H9 (cell line): ENCODE measurements at places on chromosomes 2 and 18. TPM values are rescaled to one million over a fixed set of nuclear protein-coding genes. Genes with fewer than 3 reads are reported as not detected.

- peaks cover 11% of the 10 kb centered on the region; the same call in 1 of the 2 replicates for H3K27me3 ChIP-seq
- no peak for DNase-seq
- H3K4me1 ChIP-seq, result peaks cover 4% of the 10 kb centered on the region; the same call in 1 of the 2 replicates
- H3K36me3 ChIP-seq, result no peaks in the 10 kb centered on the region
- no peak overlapping the region for H3K4me3 ChIP-seq
These were observed 93.9 kb downstream of the INHBB start for GRCh38 chr2:120439637-120440384.

The SNED1 gene
- 1.8 and 2.5 TPM in 2 replicates for total RNA-seq

DNA sequence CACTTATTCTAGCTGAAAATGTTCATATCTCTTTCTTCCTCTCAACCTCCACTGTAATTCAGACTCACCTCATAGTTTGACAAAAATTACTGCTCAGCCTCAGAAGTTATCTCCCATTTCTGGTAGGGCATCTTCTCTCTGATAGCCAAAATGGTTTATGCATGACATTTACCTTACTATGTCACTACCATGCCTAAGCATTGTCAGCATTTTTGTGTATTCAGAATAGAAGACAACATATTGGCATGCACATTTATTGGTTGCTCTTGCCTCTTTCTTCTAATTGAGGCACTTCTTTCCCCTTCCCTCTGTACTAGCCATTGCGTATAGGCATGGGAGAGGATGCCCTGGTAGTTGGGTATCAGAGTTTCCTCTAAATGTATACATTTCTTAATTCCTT lies 406.1 kb upstream of the DCC start:
- H3K27me3 ChIP-seq, result no peaks in the 10 kb centered on the region
- H3K4me3 ChIP-seq, result no peak overlapping the region
- H3K36me3 ChIP-seq, result peaks cover 14% of the 10 kb centered on the region
- H3K4me1 ChIP-seq, result no peaks in the 10 kb centered on the region

The MPV17 gene
- total RNA-seq, result 55.4 and 59.4 TPM in 2 replicates

- no peaks in the 10 kb centered on the region for H3K27me3 ChIP-seq
- DNase-seq, result peak; percentile 64
- H3K27ac ChIP-seq, result no peak overlapping the region
- peaks cover 81% of the 10 kb centered on the region for H3K36me3 ChIP-seq
- H3K4me1 ChIP-seq, result no peaks in the 10 kb centered on the region
These were observed 39.9 kb downstream of the STK17B start for GRCh38 chr2:196131384-196131937.

The USP14 gene
- total RNA-seq, result 92.1 and 94.0 TPM in 2 replicates

The NCKAP1 gene
- total RNA-seq, result 99.8 and 112 TPM in 2 replicates

GRCh38 chr2:240469239-240469636 lies 33.8 kb downstream of the GPC1 start:
- no peaks in the 10 kb centered on the region; the same call in 1 of the 2 replicates for H3K27me3 ChIP-seq
- DNase-seq, result peak; percentile 40
- H3K4me3 ChIP-seq, result no peak overlapping the region
- peaks cover 8% of the 10 kb centered on the region for H3K36me3 ChIP-seq
- no peaks in the 10 kb centered on the region for H3K4me1 ChIP-seq

GRCh38 chr2:3462493-3463104 lies 56.7 kb downstream of the ADI1 start:
- no peak overlapping the region for H3K4me3 ChIP-seq
- peaks cover 8% of the 10 kb centered on the region; the same call in 2 of the 3 replicates for H3K36me3 ChIP-seq
- H3K27me3 ChIP-seq, result no peaks in the 10 kb centered on the region
- no peaks in the 10 kb centered on the region for H3K4me1 ChIP-seq
- no peak for DNase-seq

- no peak overlapping the region for H3K4me3 ChIP-seq
- no peaks in the 10 kb centered on the region for H3K27me3 ChIP-seq
- peaks cover 3% of the 10 kb centered on the region; the same call in 1 of the 2 replicates for H3K4me1 ChIP-seq
- H3K27ac ChIP-seq, result no peak overlapping the region
These were observed 246.2 kb upstream of the ID2 start for GRCh38 chr2:8435608-8436007.

The STPG4 gene
- 0.13 and 0.42 TPM in 2 replicates for total RNA-seq

The GAL3ST2 gene
- total RNA-seq, result 0.33 and 0.37 TPM in 2 replicates

GRCh38 chr2:162475661-162476060 lies 131.7 kb downstream of the GCA start:
- H3K27me3 ChIP-seq, result no peaks in the 10 kb centered on the region
- H3K4me1 ChIP-seq, result no peaks in the 10 kb centered on the region
- no peak overlapping the region for H3K27ac ChIP-seq
- no peak overlapping the region for H3K4me3 ChIP-seq

GRCh38 chr18:2087877-2088673 lies 483.2 kb downstream of the METTL4 start:
- H3K27me3 ChIP-seq, result no peaks in the 10 kb centered on the region
- H3K36me3 ChIP-seq, result no peaks in the 10 kb centered on the region
- no peak for DNase-seq
- H3K4me1 ChIP-seq, result peaks cover 3% of the 10 kb centered on the region; the same call in 1 of the 2 replicates
- no peak overlapping the region for H3K27ac ChIP-seq
- H3K4me3 ChIP-seq, result no peak overlapping the region

GRCh38 chr18:9827793-9828505 lies 57.8 kb upstream of the TXNDC2 start:
- no peak overlapping the region for H3K4me3 ChIP-seq
- no peaks in the 10 kb centered on the region for H3K27me3 ChIP-seq
- no peak overlapping the region for H3K27ac ChIP-seq
- H3K4me1 ChIP-seq, result no peaks in the 10 kb centered on the region
- DNase-seq, result no peak

- no peaks in the 10 kb centered on the region; the same call in 2 of the 3 replicates for H3K36me3 ChIP-seq
- H3K27ac ChIP-seq, result no peak overlapping the region
- no peaks in the 10 kb centered on the region for H3K27me3 ChIP-seq
- H3K4me3 ChIP-seq, result no peak overlapping the region
These were observed 12.6 kb downstream of the HYCC2 start for GRCh38 chr2:201058914-201059313.

The THSD7B gene
- 0.50 and 0.85 TPM in 2 replicates for total RNA-seq

- no peaks in the 10 kb centered on the region for H3K27me3 ChIP-seq
- no peak for DNase-seq
- no peak overlapping the region for H3K27ac ChIP-seq
- peaks cover 7% of the 10 kb centered on the region; the same call in 1 of the 2 replicates for H3K4me1 ChIP-seq
These were observed 92.1 kb downstream of the TANC1 start for GRCh38 chr2:159060518-159060917.

DNA sequence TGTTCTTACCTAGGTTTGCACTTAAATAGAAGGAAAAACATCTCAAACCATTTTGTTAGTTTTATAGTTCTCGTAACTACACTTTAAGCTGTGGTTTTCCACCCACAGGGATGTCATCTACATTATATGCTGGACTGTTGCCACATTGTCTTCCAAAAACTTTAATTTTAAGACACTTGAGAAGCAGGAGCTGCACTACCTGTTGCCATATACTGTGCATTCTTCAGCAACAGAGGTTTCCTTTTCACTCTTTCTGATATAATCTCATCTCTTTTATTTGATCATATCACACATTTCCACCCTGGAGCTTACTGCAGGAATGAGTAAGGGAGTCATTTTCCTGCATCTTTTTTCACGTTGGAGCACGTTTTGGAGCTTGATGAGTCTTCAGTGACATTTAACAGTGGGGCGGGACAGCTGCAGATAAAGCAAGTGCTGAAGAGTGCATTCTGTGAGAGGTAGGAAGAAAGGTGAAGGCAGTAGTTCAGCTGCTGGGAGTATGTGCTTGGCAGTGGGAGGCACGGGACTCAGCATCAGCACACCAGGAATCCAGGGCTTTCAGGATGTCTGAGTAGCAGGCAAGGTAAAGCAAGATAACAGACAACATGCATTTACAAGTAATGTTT lies 3.8 kb downstream of the LIMS1 start:
- H3K4me3 ChIP-seq, result no peak overlapping the region
- H3K27ac ChIP-seq, result no peak overlapping the region
- DNase-seq, result no peak
- H3K27me3 ChIP-seq, result no peaks in the 10 kb centered on the region; the same call in 1 of the 2 replicates

DNA sequence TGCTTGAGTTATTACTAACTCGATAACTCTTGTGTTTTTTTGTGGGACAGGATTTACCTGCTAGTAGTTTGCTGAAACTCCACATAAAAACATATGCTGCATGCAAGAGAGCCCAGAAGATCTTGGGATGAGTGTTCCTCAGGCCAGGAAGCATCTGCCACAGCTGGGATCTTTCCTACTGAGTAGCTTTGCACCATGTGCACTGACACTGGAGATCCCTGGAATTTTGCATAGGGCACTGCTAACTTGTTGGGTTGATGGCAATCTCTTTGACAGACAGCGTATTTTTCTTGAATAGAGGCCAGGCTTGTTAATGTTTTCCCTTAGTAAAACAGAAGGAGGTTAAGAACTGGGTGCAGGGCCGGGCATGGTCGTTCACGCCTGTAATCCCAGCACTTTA lies 808 bp upstream of the SERPINB11 start:
- H3K4me1 ChIP-seq, result no peaks in the 10 kb centered on the region
- no peak overlapping the region for H3K27ac ChIP-seq
- H3K27me3 ChIP-seq, result no peaks in the 10 kb centered on the region
- no peaks in the 10 kb centered on the region for H3K36me3 ChIP-seq
- H3K4me3 ChIP-seq, result no peak overlapping the region
- no peak for DNase-seq

DNA sequence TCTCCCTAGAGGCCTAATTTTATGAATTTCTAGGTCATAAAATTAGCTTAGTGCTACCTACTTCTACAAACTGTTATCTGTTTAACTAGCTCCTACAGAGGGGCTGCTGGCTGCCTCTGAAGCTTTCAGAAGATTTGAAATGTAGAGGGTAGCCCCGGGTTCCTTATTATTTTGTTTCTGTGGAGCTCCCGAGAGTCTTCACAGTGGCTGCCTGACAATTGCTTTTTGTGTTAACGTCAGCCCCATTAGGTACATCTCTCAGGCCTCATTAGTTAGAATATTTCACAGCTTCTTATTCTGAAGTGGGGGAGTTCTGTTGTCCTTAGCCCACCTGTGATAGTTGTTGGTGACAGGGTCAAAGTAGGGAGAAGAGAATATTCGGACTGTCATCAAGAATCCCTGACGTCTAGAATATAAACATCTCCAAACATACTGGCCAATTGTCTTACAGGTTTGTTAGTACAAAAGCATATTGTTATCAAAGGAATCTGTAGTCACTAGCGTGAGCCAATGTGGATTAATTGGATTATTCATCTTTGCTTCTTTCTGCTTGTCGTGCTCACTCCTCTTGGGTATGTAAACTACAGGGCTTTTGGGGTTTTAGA lies 77.5 kb downstream of the DIS3L2 start:
- peaks cover 34% of the 10 kb centered on the region for H3K36me3 ChIP-seq
- no peak overlapping the region for H3K4me3 ChIP-seq
- peaks cover 4% of the 10 kb centered on the region; the same call in 1 of the 2 replicates for H3K4me1 ChIP-seq
- no peaks in the 10 kb centered on the region for H3K27me3 ChIP-seq
- H3K27ac ChIP-seq, result no peak overlapping the region

- no peaks in the 10 kb centered on the region for H3K4me1 ChIP-seq
- peaks cover 2% of the 10 kb centered on the region; the same call in 1 of the 3 replicates for H3K36me3 ChIP-seq
- no peak overlapping the region for H3K4me3 ChIP-seq
- no peak overlapping the region for H3K27ac ChIP-seq
- H3K27me3 ChIP-seq, result no peaks in the 10 kb centered on the region
- no peak for DNase-seq
These were observed 594.0 kb downstream of the NUP35 start for GRCh38 chr2:183718246-183718645.

DNA sequence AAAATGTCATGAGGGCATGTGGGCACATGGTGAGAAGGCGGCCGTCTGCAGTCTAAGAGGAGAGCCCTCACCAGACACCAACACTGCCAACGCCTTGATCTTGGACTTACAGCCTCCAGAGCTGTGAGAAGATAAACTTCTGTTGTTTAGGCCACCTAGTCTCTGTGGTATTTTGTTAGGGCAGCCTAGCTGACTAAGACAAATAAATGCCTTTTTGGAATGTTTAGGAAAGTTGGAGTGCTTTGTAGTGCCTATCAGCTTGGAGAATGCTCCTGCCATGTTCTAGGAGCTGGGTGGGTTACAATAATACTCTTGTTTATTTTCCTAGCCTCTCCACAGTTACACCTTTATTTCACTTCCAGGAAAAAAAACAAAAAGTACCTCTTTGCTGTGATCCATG lies 92.0 kb downstream of the SPP2 start:
- no peak overlapping the region for H3K4me3 ChIP-seq
- H3K36me3 ChIP-seq, result no peaks in the 10 kb centered on the region
- DNase-seq, result no peak
- no peak overlapping the region for H3K27ac ChIP-seq
- no peaks in the 10 kb centered on the region for H3K4me1 ChIP-seq

GRCh38 chr18:58591286-58591685 lies 37.6 kb downstream of the ALPK2 start:
- H3K4me1 ChIP-seq, result no peaks in the 10 kb centered on the region
- no peak for DNase-seq
- no peak overlapping the region for H3K27ac ChIP-seq
- peaks cover 11% of the 10 kb centered on the region for H3K36me3 ChIP-seq
- H3K27me3 ChIP-seq, result no peaks in the 10 kb centered on the region

The AQP12B gene
- not detected in 2 replicates for total RNA-seq

The THOC1 gene
- 64.0 and 74.5 TPM in 2 replicates for total RNA-seq

The TMEM214 gene
- 53.9 and 55.3 TPM in 2 replicates for total RNA-seq

GRCh38 chr18:76102626-76103025 lies 392.4 kb downstream of the ZNF516 start:
- no peak overlapping the region for H3K4me3 ChIP-seq
- peaks cover 16% of the 10 kb centered on the region for H3K36me3 ChIP-seq
- H3K4me1 ChIP-seq, result no peaks in the 10 kb centered on the region
- no peak overlapping the region for H3K27ac ChIP-seq
- no peaks in the 10 kb centered on the region for H3K27me3 ChIP-seq

- H3K4me3 ChIP-seq, result no peak overlapping the region
- H3K36me3 ChIP-seq, result no peaks in the 10 kb centered on the region
- H3K4me1 ChIP-seq, result no peaks in the 10 kb centered on the region
- no peaks in the 10 kb centered on the region for H3K27me3 ChIP-seq
- no peak overlapping the region for H3K27ac ChIP-seq
- no peak for DNase-seq
These were observed 514.8 kb upstream of the RAB6C start for GRCh38 chr2:129464631-129465030.

- no peaks in the 10 kb centered on the region for H3K4me1 ChIP-seq
- H3K27me3 ChIP-seq, result no peaks in the 10 kb centered on the region
- H3K27ac ChIP-seq, result no peak overlapping the region
- DNase-seq, result no peak
These were observed 230.4 kb downstream of the IKZF2 start for GRCh38 chr2:212921061-212921460.

DNA sequence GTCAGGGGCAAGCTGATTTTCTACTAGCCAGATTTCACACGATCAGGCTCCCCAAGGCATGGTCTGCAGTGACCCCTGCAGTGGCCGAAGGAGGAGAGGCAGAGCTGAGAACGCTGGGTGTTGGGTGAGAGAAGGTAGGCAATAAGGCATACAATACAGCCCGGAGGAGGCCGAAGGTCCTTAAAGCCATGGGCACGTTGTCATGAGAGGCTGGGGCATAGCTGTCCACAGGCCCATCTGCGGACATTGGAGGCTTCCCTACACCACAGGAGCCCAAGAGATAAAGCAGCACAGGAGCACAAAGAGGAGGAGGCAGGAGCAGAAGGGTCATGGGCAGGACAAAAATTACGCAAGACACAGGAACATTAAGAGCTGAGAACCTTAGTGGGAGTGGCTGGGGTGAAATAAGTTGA lies 16.7 kb upstream of the BZW1 start:
- peaks cover 3% of the 10 kb centered on the region; the same call in 1 of the 2 replicates for H3K4me1 ChIP-seq
- peak overlapping the region; percentile 54; the same call in 1 of the 3 replicates for H3K4me3 ChIP-seq
- no peaks in the 10 kb centered on the region for H3K36me3 ChIP-seq
- peak; percentile 44 for DNase-seq

The LYG2 gene
- 0.29 TPM in 1 of 2 replicates, not detected in the other for total RNA-seq

- H3K27ac ChIP-seq, result no peak overlapping the region
- H3K27me3 ChIP-seq, result no peaks in the 10 kb centered on the region; the same call in 1 of the 2 replicates
- DNase-seq, result no peak
- no peaks in the 10 kb centered on the region for H3K36me3 ChIP-seq
- H3K4me1 ChIP-seq, result peaks cover 12% of the 10 kb centered on the region
- peak overlapping the region; percentile 87 for H3K4me3 ChIP-seq
These were observed 820 bp upstream of the SH3BP4 start for GRCh38 chr2:234950730-234951663.
